ENCODE measurements at places on chromosomes 13 and 19.
A peak's percentile ranks its signal among the peaks of the same experiment; 100 is the strongest.

DNA sequence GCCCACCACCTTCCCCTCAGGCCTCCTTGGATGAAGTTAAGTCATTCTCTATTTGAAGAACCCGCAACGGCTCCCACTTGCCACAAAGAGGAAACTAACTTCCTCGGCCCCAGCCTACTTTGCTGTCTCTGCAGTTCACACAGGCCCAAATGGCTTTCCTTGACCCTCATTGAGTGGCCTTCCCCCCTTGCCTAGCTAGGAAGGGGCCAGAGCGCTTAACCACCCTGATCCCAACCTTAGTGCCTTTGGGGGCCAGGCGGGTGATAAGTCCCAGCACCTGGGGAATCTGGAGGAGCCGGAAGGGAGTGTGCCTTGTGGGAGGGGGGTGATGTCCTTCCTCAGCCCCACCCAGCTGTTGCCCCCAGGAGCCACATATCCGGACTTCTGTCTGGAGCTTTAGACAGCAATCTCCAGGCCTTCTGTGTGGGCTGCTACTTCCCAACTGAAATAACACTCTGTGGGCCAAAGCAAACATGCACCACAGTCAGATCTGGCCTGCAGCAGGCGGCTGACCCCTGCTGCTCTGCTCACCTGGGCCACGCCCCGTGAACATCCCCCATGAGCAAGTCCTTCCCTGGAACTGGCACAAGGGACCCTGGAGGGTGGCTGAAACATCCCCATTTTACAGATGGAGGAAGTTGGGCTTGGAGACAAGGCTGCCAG lies 10.5 kb downstream of the NECTIN2 start:
- DNase-seq: peak; percentile 79

GRCh38 chr13:78594456-78594975 lies 8.8 kb downstream of the POU4F1 start:
- DNase-seq: no peak

DNA sequence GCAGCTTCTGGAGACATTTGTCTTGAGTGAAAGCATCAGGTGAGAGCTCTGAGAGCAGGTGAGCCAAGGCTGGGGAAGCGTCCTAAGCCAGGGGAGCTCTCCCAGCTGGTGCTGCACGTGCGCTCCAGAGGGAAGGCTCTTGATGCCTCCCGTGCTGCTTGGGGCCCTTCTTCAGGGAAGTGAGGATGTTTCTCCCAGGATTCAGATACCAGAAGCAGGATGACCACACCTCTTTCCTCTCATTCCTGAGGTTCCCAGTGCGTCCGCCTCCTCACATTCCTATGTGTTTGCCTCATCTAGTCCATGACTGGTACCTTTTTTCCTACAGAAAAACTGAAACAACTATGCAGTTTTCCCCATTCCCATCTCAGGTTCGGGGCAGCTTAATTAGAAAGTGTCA lies 231.0 kb upstream of the IRS2 start:
- DNase-seq: no peak

GRCh38 chr13:29674532-29674931 lies 79.0 kb upstream of the SLC7A1 start:
- no peak for DNase-seq

- no peak for DNase-seq
Observed at GRCh38 chr13:46751811-46752635, 44.9 kb downstream of the ESD start.

- no peak for DNase-seq
Observed at GRCh38 chr13:113220877-113221276, 11.5 kb downstream of the CUL4A start.

DNA sequence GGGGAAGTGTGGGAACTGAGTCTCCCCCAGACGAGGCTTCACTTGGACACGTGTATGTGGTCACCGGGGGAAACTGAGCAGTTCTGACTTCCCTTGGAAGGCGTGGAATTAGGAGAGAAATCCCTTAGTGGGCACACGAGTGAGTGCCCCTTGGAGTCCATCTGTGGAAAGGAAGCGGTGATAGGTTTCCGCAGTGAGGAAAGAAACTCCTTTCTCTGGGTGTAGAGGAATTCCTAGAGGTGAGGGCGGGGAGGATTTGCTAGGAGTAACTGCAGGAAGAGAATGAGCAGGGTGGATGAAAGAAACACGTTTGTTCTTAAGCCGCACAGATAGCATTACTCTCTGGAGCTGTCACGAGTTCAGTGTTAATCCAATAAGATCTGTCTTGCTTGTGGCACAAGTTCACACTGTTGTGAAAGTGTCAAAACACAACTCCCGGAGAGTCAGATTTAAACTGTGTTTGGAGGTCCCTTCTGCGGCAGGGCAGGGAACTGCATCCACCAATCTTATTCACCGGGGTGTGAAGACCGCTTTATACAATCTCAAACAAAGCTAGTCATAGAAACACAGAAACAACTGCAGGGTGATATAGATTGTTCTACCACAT lies 1.2 kb downstream of the KL start:
- DNase-seq: peak; percentile 30

- no peak for DNase-seq
Observed at GRCh38 chr13:22243469-22244163, 572.7 kb downstream of the FGF9 start.

- no peak for DNase-seq
Observed at GRCh38 chr19:3733549-3734309, 25.5 kb downstream of the TJP3 start.

- peak; percentile 57 for DNase-seq
Observed at GRCh38 chr13:28394422-28394821, 100.5 kb downstream of the FLT1 start.

DNA sequence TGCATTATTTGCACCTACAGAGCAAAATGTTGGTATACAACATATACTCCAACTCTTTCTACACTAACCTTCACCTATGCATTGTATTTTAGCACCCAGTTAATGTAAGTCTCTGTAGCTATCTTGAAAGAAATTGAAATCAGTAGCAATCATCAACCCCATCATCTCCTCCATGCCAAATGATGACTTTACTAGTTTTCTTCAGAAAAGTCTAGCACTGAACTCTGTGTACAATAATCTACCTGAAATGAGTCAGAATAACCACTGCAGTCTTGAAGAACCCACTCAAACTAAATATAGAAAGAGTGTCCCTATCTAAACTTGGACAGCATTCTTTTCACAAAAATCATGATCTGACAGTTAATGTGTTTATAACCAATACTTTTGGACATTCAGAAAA lies 9.8 kb downstream of the IRS2 start:
- no peak for DNase-seq

GRCh38 chr13:111411919-111412650 lies 91.6 kb downstream of the TEX29 start:
- no peak for DNase-seq

DNA sequence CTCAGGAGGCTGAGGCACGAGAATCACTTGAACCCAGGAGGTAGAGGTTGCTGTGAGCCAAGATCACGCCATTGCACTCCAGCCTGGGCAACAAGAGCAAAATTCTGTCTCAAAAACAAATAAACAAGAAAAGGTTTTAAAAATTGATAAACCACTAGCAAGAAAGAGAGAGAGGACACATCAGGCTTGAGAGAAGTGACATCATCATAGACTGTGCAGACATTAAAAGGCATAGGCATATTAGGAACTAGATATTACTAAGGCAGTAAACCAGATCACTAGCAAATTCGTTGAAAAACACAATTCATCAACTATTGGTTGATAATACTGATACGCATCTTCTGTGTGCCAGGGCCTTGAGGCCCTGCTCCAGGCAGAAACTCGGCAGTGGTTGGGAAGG lies 7.7 kb downstream of the A1BG start:
- DNase-seq: no peak

DNA sequence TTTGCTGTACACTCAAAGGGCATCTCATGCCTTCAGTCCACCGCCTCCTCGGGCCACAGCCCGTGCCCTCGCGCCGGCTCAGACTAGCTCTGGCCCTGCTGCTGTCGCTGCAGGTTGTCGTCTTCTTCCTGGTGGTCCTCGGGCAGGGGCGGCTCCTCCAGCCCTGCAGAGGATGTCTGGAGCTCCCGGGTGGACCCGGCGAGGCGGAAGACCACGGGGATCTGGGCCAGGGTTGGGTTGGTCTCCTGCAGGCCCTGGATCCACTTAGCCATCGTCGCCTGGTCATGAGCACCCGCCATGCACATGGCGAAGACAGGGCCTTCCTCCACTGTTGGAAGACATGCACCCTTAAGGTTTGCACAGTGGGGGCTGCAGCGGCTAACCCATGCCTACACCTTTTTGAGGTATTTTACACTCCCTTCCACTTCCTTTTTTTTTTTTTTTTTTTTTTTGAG lies 489 bp upstream of the ZNF653 start:
- no peak for DNase-seq

- no peak for DNase-seq
Observed at GRCh38 chr13:75995966-75996365, 359.8 kb downstream of the LMO7 start.

GRCh38 chr13:93603043-93603442 lies 376.4 kb downstream of the GPC6 start:
- no peak for DNase-seq

DNA sequence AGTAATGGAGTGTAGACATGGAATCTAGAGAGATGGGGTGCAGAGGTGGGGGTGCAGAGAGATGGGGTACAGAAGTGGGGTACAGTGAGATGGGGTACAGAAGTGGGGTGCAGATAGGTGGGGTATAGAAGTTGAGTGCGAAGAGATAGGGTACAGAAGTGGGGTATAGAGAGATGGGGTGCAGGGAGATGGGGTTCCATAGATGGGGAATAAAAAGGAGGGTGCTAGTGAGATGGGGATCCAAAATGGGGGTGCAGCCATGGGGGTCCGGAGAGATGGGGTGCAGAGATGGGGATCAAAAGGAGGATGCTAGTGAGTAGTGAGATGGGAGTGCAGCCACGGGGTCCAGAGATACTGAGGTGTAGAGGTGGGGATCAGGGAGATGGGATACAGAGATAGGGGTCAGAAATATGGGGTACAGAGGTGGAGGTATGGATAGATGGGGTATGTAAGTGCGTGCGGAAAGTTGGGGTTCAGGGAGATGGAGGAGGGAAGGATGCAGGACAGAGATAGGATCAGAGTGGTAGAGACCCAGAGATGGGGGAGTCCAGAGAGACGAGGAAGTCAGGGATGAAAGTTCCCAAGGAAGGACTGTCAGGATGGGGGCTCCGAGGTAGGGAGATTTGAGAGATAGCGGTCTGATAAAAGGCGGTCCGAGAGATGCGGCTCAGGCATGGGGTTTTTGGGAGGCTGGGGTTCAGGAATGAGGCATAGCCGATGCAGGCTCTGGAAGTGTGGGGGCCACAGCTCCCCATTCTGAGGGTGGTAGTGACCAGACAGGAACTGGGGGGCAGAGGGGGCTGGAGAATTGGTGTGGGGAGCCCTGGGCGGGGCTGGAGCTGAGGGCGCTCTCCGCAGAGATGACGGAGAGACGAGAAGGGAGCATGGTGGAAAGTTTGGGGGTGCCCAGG lies 3.4 kb downstream of the PALM3 start:
- no peak for DNase-seq

GRCh38 chr19:51587264-51588191 lies 16.4 kb downstream of the ZNF175 start:
- DNase-seq: no peak

- DNase-seq: no peak
Observed at GRCh38 chr19:13120031-13120430, 2.0 kb downstream of the NACC1 start.

DNA sequence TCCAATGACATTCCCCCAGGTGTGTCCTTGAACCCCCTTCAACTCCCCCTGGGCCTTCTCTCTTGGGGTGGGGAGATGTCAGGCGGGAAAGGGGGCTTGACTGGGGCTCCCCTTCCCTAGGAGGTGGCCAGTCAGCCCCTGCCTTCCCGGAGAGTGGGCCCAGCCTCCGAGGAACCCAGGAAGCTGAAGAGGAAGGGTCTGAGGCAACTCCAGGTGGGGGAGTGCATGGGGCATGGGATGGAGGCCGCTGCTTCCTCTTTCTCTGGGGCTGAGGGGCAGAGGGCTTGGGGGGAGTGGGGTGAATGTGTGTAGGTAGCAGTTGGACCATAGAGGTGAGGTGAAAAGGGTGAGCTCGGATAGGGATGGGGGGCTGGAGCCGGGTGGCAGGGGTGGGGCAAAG lies 2.7 kb upstream of the INAFM1 start:
- no peak for DNase-seq

DNA sequence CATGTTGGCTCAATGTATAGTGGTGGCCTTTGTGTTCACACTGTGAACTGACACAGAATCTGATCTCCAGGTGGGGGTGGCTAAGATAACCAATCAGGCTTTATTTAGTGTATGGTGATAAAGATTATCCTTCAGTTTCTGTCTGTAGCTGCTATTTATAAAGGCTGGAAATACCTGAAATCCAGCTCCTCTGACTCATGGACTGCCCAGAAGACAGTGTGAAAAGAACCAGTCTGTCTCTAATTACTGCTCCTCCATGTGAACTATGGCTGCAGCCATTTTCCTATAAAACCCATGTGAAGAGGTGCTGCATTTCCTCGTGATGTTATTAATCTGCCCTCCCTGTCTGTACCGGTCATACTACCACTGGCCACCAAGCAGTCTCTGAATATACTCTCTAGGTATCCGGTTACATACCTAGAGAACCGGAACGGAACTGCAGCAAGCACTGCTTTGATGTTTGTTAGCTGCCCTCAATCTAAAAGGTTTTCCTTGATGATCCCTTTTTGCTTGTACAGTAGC lies 238.0 kb downstream of the LHFPL6 start:
- no peak for DNase-seq

DNA sequence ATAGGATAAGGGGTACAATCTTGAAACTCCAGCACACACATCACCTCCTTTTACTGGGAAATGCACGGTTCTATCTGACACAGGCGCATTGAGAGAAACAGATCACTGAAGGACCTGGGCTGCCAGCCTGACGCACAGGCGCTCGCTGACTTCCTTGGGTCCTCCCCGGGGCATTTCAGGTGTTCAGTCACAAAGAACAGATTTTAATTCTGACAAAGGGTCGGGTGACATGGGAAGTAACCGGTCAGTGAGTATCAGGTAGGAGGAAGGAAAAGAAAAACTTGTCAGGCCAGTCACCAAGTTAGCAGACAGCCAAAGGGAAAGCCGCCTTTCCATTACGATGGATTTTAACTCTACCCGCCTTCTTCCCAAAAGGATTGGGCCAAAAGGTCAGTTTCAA lies 39.6 kb downstream of the INSR start:
- no peak for DNase-seq

GRCh38 chr19:3556978-3557460 lies 367 bp downstream of the MFSD12 start:
- DNase-seq: peak; percentile 40

- DNase-seq: no peak
Observed at GRCh38 chr13:33147832-33148231, 131.6 kb downstream of the KL start.

DNA sequence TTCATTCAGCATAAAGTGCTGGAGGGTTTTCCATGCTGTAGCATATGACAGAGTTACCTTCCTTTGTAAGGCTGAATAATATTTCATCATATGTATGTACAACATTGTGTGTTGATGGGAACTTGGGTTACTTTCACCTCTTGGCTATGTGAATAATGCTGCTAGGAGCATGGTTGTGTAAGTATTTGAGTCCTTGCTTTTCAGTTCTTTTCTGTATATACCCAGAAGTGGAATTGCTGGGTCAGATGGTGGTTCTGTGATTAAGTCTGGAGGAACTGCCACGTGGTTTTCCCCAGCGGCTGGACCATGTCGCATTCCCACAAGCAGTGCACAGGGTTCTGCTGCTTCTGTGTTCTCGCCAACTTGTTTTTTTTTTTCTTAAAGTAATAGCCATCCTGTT lies 101.2 kb upstream of the TEX29 start:
- no peak for DNase-seq
